Stimulated activated CD8-positive, alpha-beta memory T cell treated with anti-CD3 and anti-CD28 coated beads, Interleukin-2, amount 100 ng/mL, for 1 hour (primary cell): ENCODE measurements at places on chromosomes 16 and 17.

- no peak for DNase-seq
These were observed at the start of gene HCRT for GRCh38 chr17:42184713-42185620. Gene HCRT, minus strand, starts transcription at chr17:42185452. Its CDS starts 87 bp downstream, at chr17:42185365.

DNA sequence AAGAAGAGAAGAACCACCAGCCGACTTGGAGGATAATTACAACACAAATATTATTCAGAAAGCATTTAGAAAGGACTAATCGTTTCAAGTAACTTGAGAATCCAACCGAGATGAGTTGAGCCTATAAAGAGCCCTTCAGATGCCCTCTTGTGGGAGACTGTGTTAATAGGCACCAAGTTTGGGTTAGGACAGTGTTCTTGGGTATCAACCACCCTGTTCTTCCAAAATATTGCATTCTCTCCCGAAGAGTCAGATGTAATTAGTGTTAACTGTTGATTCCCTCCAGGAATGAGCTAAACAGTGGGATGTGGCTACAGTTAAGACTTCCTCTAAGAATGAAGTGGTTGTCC is 87.8 kb upstream of the NOL11 start:
- no peak for DNase-seq

GRCh38 chr16:86959091-86959651 is 358.0 kb downstream of the C16orf95 start:
- DNase-seq = no peak

- no peak for DNase-seq
These were observed 75.5 kb downstream of the BMERB1 start for GRCh38 chr16:15509593-15510535.

DNA sequence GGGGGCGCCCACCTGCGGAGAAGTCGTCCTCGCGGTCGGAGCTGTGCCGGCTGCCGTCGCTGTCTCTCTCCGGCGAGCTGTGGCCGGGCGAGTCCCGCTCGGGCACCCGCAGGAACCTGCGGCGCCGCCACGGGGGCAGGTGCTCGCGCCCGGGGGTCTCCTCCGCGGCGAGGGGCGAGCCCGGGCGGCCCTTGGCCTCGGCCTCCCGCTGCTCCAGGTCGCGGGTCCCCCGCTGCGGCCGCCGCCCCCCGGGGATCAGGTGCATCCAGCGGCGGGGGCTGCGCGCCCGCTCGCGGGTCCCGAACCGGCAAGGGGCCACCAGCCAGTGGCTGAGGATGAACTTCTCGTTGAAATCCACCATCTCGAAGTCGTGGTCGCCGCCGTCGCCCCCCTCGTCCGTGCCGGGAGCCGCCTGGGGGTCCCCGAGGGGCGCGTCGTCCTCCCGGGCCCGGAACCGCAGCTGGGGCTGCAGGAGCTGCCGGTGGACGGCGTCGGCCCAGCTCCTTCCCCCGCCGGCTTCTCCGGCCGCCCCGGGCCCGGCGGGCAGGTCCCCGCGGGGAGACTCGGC is 41.4 kb upstream of the BHLHA9 start:
- DNase-seq = no peak

DNA sequence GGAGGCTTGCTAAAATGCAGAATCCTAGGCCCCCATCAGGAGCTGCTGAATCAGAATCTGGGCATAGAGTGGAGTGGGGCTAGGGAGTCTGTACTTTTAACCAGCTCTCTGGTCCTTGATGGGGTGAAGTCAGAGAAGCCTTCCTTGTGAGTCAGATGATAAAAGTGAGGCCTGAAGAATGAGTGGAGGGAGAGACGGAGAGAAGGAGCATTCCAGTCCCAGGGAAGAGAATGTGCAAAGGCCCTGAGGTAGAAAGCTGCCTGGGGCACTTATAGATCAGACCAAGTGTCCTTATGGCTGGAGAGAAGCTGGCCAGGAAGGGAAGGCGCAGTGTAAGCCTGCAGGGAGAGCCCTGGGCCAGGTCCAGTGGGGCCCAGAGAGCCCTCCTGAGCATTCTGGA is 235.1 kb upstream of the NLRP1 start:
- DNase-seq = no peak

GRCh38 chr17:61144137-61144536 is 255.5 kb upstream of the TBX2 start:
- DNase-seq = no peak

DNA sequence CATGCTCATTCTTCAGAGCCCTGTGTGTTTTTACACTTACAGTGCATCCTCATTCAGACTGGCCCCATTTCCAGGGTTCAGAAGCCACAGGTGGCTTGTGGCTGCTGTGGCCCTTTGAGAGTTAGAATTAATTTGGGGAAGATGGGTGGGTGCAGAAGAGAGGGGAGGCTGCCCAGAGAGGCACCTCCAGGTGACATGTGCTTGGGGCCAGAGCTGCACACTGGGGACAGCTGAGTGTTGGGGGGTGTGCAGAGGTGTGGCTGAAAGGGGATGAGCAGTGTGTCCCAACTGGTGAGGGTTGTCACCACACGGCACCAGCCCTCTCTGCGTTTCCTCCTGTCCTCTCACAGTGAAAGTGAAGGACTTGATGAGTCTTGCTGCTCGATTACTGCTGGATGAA is 6.9 kb upstream of the EIF1 start:
- DNase-seq = no peak

DNA sequence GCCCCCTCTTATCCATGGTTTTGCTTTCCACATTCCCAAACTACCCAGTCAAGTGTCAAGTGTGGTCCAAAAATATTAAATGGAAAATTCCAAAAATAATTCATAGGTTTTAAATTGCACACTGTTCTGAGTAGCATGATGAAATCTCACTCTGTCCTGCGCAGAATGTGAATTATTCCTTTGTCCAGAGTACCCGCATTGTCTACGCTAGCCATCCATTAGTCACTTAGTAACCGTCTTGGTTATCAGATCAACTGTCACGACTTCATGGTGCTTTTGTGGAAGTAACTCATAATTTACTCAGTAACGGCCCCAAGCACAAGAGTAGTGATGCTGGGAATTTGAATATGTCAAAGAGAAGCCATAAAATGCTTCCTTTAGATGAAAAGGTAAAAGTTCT is 94.9 kb downstream of the SLC39A11 start:
- DNase-seq = no peak

DNA sequence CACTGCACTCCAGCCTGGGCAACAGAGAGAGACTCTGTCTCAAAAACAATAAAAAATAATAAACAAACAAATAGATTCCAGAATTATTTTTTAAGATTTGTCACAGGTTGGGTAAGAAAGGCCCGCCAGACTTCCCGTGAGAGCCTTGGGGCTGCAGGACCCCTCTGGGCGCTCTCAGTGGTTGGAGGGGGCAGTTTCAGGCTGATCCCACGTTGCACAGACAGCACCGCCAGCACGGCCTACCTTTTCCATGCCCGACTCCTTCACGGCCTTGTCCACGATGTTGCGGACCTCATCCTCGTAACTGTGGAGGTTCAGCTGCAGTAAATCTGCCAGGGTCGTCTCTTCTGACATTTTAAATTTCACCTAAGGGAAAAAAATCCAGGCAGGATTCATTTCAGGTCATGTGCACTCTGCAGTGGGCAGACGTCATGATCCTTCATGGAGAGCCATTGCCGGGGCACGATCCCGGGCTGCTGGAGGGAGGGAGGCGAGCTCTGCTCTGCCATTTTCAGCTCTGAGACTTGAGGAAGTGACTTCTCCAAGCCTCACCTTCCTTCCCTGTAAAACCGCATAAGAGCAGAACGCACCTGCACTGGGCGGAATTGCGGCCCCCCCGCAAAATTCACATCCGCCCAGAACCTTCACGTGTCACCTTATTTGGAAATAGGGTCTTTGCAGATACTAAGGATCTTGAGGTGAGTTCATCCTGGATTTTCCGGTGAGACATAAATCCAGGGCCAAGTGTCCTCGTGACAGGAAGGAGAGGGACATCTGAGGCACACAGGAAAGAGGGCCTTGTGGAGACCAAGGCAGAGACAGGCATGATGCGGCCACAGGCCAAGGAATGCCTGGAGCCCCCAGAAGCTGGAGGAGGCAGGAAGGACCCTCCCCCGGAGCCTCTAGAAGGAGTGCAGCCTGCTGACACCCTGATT is 66.8 kb downstream of the DNAH17 start:
- no peak for DNase-seq

DNA sequence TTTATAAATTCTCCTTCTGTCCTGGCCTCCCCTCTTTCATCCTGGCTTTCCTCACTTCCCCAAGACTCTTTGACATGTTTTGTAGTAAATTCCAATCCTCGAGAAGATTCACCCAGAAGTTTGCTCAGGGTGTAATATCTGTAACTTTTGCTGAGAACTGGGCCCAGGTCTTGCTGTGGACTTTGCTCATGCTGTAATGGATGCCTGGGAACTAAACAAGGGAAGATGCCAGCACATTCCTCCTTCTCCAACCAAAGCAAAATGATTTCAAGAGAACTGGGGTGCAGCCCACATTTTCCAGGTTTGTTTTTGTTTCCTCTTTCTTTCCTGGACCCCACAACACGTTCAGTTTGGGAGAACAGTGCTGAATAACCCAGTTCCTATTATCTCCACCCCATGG is 6.6 kb upstream of the SALL1 start:
- no peak for DNase-seq

DNA sequence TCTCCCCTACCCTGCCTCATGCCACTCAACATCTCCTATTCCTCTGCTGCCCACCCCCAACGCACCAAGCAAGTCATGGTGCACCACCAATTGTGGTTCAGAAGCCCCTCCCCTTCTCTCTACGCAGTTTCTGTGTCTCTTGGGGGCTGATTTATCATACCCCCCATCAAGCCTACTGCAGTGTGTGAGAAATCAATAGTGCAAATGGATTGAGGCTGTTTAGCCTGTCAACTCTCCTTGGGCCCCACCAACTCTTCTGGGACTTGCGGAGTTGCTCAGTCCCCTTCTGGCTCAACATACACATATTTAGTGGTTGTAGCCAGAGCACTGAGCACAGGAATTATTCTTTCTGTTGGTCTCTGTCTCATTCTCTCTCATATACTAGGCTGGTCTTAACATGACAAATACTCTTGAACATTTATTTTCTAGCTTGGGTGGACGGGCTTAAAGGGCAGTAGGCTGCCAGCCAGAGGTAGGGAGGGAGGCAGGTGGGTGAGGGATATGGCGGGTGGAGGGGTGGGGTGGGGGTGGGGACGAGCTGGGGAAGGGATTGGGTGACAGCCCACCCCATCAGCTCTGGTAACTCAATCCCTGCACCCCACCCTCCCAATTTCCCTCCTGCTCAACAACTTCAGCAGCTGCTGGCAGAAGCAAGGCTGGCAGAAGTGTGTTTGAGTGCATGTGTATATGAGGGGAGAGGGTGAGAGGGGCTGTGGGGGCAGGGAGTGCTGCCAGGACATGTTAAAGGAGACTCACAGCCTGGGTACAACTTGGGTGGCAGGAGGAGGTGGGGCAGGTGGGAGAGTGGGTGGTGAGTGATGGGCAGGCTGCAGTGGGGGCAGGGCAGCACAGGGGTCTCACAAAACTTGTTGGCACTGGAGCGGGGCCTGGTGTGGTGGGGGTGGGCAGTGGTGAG is 4.9 kb downstream of the RARA start:
- no peak for DNase-seq

GRCh38 chr17:7855660-7856010 is 769 bp downstream of the TMEM88 start:
- DNase-seq = no peak

DNA sequence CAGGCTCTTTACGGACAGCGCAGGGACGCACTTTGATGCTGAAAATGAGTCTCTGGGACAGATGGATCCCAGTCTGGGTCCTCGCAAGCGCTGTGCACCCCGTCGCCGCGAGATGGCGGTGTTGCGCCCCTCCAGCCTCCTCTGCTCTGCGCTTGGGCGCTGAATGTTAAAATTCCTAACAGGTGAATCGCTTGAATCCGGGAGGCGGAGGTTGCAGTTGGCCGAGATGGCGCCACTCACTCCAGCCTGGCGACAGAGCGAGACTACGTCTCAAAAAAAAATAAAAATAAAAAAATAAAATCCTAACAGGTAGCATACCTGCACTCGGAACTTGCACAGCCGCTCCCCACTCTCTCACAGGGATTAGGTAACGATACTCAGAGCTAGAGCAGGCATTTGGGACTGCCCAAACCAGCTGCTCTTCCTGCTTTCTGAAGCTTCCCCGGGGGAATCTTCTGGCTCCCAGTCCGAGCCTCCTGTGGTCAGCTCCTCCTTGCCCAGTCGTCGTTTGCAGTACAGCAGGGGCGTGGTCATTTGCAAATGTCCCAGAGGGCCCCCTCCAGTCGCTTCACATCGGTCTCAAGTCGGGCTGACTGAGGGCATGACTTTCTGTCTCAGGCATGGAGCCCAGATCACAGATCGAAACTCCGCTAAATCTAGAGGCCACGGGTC is 26.2 kb upstream of the OSGIN1 start:
- peak; percentile 15 for DNase-seq

DNA sequence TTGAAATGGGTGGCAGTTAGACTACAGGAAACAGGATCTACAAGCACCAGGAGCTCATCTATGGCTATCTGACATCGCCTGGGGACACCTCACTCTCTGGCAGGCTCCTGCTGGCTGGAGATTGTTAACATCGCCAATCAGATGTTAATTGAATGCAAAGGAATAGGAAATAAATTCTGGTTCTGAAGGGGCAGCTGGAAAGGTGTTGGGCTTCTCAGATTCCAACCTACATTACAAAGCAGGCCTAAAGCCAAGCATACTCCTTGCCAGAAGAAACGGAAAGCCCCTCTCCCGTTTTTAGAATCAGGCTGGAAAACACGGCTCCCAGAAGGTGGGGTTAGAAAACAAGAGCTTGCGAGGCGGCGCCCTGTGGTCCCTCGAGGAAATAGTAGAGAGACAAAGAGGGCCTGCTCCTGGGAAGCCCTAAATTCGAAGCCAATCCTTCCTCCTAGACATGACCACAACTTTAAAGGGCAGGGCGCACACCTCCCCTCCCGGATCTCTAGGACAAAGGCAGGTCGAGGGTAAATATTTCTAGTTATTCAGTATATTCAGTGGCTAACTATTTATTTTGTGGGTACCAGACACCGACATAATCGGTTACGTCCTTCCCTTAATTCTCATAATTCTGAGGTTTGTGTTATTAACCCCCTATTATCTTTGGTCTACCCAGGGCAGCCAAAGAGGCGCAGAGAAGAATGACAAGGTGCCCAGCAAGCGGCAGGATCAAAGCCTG is 763 bp upstream of the TOM1L1 start:
- no peak for DNase-seq
